ENCODE measurements at places on chromosomes 11 and 22. TPM values are rescaled to one million over a fixed set of nuclear protein-coding genes. Genes with fewer than 3 reads are reported as not detected.

- no peak for DNase-seq
These were observed 52.0 kb downstream of the RELT start for GRCh38 chr11:73428227-73428626.

GRCh38 chr11:121029153-121029552 lies 5.3 kb downstream of the TBCEL start:
- no peak for DNase-seq

DNA sequence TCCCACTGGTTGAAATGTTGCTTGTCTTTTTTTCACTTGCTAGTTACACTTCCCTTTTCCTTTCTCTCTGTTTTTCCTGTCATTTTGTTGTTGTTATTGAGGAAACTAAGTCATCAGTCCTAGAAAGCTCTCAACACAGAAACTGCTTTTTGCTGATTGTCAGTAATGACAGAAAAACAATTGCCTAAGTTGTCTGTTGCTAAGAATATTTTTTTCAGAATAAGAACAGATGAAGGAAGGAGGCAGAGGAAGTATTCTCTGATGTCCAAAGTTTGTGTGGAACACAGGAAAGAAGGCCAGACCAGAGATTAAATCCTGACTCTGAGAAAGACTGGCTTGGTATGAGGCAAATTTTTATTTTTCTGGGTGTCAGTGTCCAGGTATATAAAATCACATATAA lies 163.3 kb downstream of the CASP12 start:
- DNase-seq: no peak

UPK2 gene
- 2.0 TPM for total RNA-seq

DNA sequence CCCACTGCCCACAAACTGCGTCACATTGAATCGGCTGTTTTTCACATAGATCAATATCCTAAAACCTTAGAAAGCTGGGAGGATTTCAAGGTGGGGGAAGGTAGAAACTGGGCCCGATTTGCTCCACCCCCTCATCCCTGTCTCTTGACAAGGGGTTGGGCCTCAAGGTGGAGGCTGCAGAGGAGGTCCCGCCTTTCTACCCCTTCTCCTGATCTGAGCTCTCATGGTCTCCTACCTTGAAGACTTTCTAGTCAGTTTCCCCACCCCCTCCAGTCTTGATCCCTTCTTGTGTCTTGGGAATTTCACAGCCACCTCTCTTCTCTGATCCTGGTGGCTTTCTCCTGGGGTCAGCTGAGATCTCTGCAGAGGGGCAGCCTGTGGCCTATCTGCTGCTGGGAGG lies 4.5 kb upstream of the STARD10 start:
- DNase-seq: no peak

DNA sequence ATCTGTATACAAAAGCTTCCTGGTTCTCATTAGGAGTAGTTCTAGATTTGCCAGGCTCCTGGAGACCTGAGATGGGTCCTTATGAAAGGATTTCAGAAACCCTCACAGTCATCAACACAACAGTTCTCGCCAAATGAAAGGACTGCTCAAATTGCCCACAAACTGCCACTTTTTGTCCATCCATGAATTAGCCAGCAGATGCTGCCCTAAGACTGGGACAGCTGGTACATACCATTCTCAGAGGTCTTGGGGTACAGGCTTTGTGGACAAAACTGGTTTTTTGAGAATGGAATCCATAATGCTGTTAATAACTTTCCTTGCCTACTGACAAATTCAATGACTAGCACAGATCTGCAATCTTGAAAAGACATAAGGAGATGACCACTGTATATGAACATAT lies 23.4 kb upstream of the BDNF start:
- no peak for DNase-seq
